ENCODE measurements at places on chromosomes 6 and 20. TPM values are rescaled to one million over a fixed set of nuclear protein-coding genes. Genes with fewer than 3 reads are reported as not detected.

DNA sequence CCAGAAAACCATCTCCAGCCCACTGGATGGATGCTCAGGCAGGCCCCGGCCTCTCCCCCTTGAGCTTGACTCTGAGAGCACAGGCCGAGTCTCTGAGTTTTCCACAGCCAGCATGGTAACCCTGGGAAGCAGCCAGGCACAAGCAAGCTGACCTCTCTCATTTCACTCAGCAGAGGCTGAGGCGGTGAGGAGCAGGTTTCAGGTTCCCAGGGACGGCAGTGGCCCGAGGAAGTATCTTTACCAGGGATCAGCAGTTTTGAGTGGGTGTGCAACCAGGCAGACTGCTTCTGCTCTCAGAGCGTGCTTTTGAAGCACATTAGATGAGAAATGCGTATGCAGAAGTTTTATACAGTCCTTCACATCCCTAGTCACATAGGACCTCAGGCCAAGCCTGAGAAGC is 12.6 kb downstream of the HCK start:
- no peak for DNase-seq
- peaks cover 5% of the 10 kb centered on the region for H3K4me1 ChIP-seq
- H3K4me3 ChIP-seq: no peak overlapping the region
- peaks cover 30% of the 10 kb centered on the region for H3K27me3 ChIP-seq
- no peaks in the 10 kb centered on the region for H3K36me3 ChIP-seq
- no peak overlapping the region for H3K27ac ChIP-seq

DNA sequence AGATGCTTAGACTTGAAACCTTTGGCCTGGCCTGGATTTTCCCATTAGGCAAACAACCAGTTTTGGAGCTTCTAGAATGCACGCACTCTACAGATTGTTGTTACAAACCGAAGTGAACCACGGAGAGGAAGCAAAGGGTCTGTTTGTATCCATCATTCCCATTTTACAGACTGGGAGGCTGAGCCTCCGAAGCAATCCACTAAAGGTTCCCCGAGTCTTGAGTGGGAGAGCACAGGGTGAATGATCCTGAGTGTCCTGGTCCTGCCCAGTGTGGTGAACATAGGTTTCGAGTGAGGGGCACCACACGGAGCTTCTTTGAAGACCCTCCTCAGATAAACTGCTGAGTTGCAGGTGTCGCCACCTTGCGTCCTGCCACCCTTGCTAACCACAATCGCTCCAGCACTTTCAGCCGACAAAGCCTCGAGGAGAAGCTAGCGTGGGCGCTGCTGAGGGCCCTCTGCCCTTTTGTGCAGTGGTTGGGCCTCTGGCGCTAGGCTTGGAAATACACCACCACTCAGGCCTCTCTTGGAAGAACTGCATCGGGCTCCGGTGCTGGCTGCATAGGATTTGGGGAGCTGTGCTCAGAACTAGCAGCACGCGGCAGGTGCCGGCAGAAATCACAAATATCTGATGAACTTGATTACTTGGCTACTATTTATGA is 1.4 kb upstream of the PRDM13 start:
- H3K4me1 ChIP-seq: peaks cover 39% of the 10 kb centered on the region
- H3K36me3 ChIP-seq: peaks cover 4% of the 10 kb centered on the region
- H3K27ac ChIP-seq: no peak overlapping the region
- no peak for DNase-seq
- H3K4me3 ChIP-seq: no peak overlapping the region
- H3K27me3 ChIP-seq: peaks cover 94% of the 10 kb centered on the region

- peaks cover 53% of the 10 kb centered on the region for H3K4me1 ChIP-seq
- DNase-seq: no peak
- peaks cover 24% of the 10 kb centered on the region for H3K36me3 ChIP-seq
- H3K4me3 ChIP-seq: peak overlapping the region; percentile 90
- H3K27me3 ChIP-seq: no peaks in the 10 kb centered on the region
- H3K27ac ChIP-seq: peak overlapping the region; percentile 96
Measured at GRCh38 chr6:39114388-39114703, 640 bp downstream of the SAYSD1 start.

GRCh38 chr6:152004896-152005295 is 197.4 kb downstream of the ESR1 start:
- no peaks in the 10 kb centered on the region for H3K27me3 ChIP-seq
- no peaks in the 10 kb centered on the region for H3K4me1 ChIP-seq
- H3K4me3 ChIP-seq: no peak overlapping the region
- no peaks in the 10 kb centered on the region for H3K36me3 ChIP-seq
- DNase-seq: no peak

GRCh38 chr6:92582211-92582610 is 837.1 kb downstream of the EPHA7 start:
- no peak overlapping the region for H3K4me3 ChIP-seq
- no peaks in the 10 kb centered on the region for H3K27me3 ChIP-seq
- no peaks in the 10 kb centered on the region for H3K4me1 ChIP-seq
- H3K27ac ChIP-seq: no peak overlapping the region

DNA sequence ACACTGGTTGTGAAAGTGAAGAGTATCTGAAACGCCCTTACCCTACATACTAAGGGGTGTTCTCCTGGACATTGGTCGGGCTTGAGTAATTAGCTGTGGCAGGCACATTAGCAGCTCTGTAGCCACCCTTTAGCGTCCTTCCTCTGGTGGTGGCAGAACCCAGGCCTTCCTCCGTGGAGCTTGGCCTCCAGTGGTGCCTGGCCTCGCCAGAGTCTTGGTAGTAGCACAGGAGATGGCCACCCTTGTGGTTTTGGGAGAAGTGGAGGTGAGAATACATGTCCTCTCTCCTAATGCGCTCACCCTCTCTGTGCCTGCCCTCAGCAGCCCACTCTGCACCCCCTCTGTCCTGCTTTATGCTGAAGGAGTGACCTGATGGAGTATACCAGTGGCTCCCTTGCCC is 17.6 kb upstream of the UQCC2 start:
- no peak overlapping the region for H3K27ac ChIP-seq
- no peaks in the 10 kb centered on the region for H3K27me3 ChIP-seq
- no peak overlapping the region for H3K4me3 ChIP-seq
- peaks cover 11% of the 10 kb centered on the region for H3K4me1 ChIP-seq
- H3K36me3 ChIP-seq: no peaks in the 10 kb centered on the region
- no peak for DNase-seq

GRCh38 chr6:132391391-132392269 is 9.6 kb downstream of the MOXD1 start:
- DNase-seq: no peak
- H3K27ac ChIP-seq: no peak overlapping the region
- H3K4me1 ChIP-seq: no peaks in the 10 kb centered on the region
- H3K27me3 ChIP-seq: peaks cover 43% of the 10 kb centered on the region
- H3K4me3 ChIP-seq: no peak overlapping the region
- no peaks in the 10 kb centered on the region for H3K36me3 ChIP-seq

Gene TCF15
- 0.23 TPM for total RNA-seq

- no peaks in the 10 kb centered on the region for H3K36me3 ChIP-seq
- no peak for DNase-seq
- H3K27ac ChIP-seq: no peak overlapping the region
- H3K27me3 ChIP-seq: no peaks in the 10 kb centered on the region
- no peaks in the 10 kb centered on the region for H3K4me1 ChIP-seq
Measured at GRCh38 chr20:46939031-46939965, 44.7 kb downstream of the EYA2 start.

Gene KIAA1755
- not detected for total RNA-seq

Gene NKX2-4
- not detected for total RNA-seq

- H3K4me3 ChIP-seq: no peak overlapping the region
- H3K4me1 ChIP-seq: peaks cover 12% of the 10 kb centered on the region
- H3K27me3 ChIP-seq: no peaks in the 10 kb centered on the region
- DNase-seq: no peak
- peaks cover 29% of the 10 kb centered on the region for H3K36me3 ChIP-seq
- no peak overlapping the region for H3K27ac ChIP-seq
Measured at GRCh38 chr6:154792761-154793160, 59.5 kb downstream of the SCAF8 start.

Gene SRMS
- not detected for total RNA-seq
